Esophagus squamous epithelium (tissue), 5 donors: ENCODE measurements at places on chromosomes 4 and X.

DNA sequence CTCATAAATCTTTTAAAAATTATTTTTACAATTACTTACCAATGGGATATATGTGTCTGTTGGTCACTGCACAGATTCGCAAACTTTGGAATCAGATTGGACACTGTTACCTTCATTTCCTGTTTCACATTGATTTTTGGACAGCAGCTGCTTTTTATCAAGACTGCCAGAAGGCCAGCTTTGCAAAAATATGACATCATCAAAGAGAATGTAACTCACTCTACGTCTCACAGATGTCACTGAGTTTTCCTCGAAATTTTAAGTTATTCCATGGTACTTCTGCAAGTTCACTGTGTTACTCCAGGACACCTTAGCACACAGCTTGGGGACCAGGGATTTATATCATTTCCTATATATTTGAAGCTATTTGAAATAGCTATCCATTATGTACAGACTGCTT is 31.8 kb upstream of the MAGEB2 start:
- no peak for DNase-seq

- DNase-seq: no peak
Measured at GRCh38 chrX:16112428-16112827, 10.9 kb upstream of the GRPR start.

- no peak for DNase-seq
Measured at GRCh38 chr4:73707918-73708577, 32.3 kb upstream of the CXCL8 start.

- no peak for DNase-seq
Measured at GRCh38 chrX:110125446-110126162, 122.7 kb downstream of the TMEM164 start.

DNA sequence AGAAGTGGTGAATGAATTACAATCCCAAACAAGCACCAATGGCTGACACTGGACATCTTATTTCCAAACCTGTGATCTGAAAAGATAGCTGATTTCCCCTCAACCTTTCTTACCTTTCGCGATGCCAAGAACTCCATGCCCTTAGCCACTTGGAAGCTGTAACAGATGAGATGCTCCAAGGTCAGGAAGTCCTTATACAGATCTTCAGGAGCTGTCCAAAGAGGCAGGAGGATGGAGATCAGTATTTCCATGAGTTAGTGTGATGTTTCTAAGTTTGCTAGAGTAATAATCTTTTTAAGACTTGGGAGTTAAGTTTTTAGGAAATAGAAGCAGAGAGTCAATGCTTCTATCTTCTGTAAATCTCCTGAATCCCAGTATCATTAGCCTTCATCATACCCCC is 32.9 kb downstream of the KDR start:
- no peak for DNase-seq

GRCh38 chr4:18067031-18067430 is 45.5 kb upstream of the LCORL start:
- no peak for DNase-seq

DNA sequence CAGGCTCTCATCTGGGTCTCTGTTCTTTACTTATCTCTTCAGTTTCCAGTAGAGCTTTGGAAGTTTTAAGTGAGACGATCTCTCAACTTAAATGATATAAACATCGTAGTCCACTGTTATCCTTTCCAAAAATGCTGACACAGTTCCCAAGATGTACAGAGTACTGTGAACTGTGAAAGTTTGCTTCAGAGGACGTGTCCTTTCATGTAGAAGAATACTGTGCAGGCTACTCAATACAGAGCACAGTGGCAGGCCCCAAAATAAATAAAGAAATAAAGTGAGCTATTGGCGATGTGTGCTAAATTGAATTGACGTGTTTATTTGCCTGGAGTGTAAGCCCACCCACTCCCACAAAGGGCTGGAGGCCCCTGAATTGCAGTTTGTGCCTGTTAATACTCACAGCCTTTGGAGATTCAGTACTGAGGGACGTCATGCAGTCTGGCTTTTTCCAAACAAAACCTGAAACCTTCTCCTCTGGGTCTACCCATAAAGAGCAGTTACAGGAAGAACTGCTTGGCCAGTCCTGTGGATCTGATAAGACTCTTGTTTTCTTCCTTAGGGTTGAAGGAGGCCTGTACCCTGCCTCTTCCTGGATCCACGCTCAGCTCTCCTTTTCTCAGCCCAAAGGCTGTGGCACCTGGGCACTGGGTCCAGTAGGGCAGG is 66.1 kb downstream of the SOWAHB start:
- DNase-seq: no peak
